Right renal cortex interstitium (tissue), 3 donors: ENCODE measurements at places on chromosomes 3 and 15. TPM values are rescaled to one million over a fixed set of nuclear protein-coding genes. Genes with fewer than 3 reads are reported as not detected.

- no peak for DNase-seq
Measured at GRCh38 chr3:134007819-134008218, 21.9 kb downstream of the SLCO2A1 start.

GRCh38 chr3:25661694-25662437, 2.8 kb downstream of the TOP2B start:
- DNase-seq = no peak

Gene WDR93
- 3.0 TPM for polyA plus RNA-seq

Gene CPNE4
- polyA plus RNA-seq = 0.28 TPM

Gene ACTC1
- polyA plus RNA-seq = 4.1 TPM
